ENCODE measurements at places on chromosomes 12 and 14. TPM values are rescaled to one million over a fixed set of nuclear protein-coding genes. Genes with fewer than 3 reads are reported as not detected.

Gene P2RX4
- polyA plus RNA-seq = 30.8 TPM

Gene CARMIL3
- 0.55 TPM for polyA plus RNA-seq

Gene NRDE2
- 5.6 TPM for polyA plus RNA-seq

GRCh38 chr14:37034410-37035285 is 137.8 kb downstream of the SLC25A21 start:
- no peak for DNase-seq

DNA sequence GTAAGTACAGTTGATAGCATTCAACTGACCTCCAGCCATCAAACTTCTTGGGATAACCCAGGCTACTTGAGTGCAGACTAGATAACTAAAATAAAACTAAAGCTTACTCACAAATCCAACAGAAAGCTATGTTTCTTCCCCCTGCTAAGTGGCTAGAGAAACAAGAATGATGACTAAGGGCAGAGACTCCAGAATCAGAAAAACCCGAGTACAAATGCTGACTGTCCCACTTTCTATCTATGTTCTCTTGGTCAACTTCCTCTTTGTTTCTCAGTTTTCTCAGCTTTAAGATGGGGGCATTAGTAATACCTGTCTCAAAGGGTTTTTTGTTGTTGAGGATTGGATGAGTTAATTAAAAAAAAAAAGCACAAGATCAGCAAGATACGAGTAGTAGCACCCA is 6.1 kb upstream of the NUAK1 start:
- no peak for DNase-seq

DNA sequence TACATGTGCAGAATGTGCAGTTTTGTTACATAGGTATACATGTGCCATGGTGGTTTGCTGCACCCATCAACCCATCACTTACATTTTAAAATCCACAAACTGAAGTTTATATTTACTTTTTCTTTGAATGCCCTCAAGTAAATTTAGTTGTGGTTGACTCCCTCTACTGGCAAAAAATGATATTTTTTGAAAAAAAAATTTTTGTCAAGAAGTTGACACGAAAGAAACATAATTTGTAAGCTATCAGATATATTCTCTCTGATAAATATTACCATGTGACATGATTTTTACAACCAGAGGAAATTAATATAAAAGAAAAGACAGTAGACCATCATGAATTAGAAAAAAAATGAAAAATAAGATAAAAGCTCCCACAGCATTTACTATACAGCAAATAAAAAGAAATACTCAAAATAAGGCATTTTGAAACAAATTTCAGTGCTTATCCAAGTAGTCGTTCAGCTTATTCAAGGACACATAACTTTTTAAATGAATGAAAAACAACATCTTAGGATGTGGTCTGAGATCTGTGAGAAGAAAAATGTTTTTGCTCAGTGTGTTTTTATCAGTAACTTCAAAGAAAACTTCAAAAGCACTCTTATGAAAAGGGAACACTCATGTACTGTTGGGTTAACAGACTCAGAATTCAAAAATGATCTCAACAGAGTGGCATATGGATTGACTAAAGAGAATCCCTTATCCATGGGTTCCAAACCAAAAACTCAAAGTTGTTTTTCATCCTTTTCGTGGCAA is 30.0 kb upstream of the GRIP1 start:
- DNase-seq = no peak

All from HepG2 (cell line).